ENCODE measurements at places on chromosomes 2 and 18. TPM values are rescaled to one million over a fixed set of nuclear protein-coding genes. Genes with fewer than 3 reads are reported as not detected.

TRAPPC8 gene
- total RNA-seq = 68.2 TPM

C2orf72 gene
- 7.6 TPM for total RNA-seq

CDH7 gene
- not detected for total RNA-seq

TNS1 gene
- total RNA-seq = 33.3 TPM

SULT1C2 gene
- under 0.01 TPM for total RNA-seq

ASB18 gene
- total RNA-seq = not detected

HNRNPLL gene
- total RNA-seq = 46.1 TPM

GALNT14 gene
- not detected for total RNA-seq

CCBE1 gene
- 0.09 TPM for total RNA-seq

ELMOD3 gene
- total RNA-seq = 8.2 TPM

POTEJ gene
- 0.26 TPM for total RNA-seq

TTC21B gene
- 26.6 TPM for total RNA-seq

SPATS2L gene
- total RNA-seq = 19.4 TPM

BOD1L2 gene
- under 0.01 TPM for total RNA-seq

AGFG1 gene
- total RNA-seq = 35.2 TPM

MC2R gene
- not detected for total RNA-seq

HOXD12 gene
- total RNA-seq = not detected

DCDC2C gene
- total RNA-seq = not detected

ALLC gene
- not detected for total RNA-seq

MYL1 gene
- total RNA-seq = not detected

NEUROD1 gene
- not detected for total RNA-seq

DCC gene
- under 0.01 TPM for total RNA-seq

ZEB2 gene
- total RNA-seq = 0.26 TPM

IL36G gene
- not detected for total RNA-seq

CDH2 gene
- total RNA-seq = 0.26 TPM

CTAGE1 gene
- not detected for total RNA-seq

CD8A gene
- total RNA-seq = not detected

GPAT2 gene
- 0.60 TPM for total RNA-seq

RGPD5 gene
- 23.8 TPM for total RNA-seq

NXPH2 gene
- total RNA-seq = not detected

EFHD1 gene
- total RNA-seq = not detected
